RPMI7951 (cell line): ENCODE measurements at places on chromosomes 16 and 17. TPM values are rescaled to one million over a fixed set of nuclear protein-coding genes. Genes with fewer than 3 reads are reported as not detected.
A peak's percentile ranks its signal among the peaks of the same experiment; 100 is the strongest.

- no peak for DNase-seq
Measured at GRCh38 chr17:6682339-6682738, 30.8 kb downstream of the C17orf100 start.

ZP2 gene
- total RNA-seq: not detected in 2 replicates

WDR59 gene
- total RNA-seq: 8.5 and 10.1 TPM in 2 replicates

DNA sequence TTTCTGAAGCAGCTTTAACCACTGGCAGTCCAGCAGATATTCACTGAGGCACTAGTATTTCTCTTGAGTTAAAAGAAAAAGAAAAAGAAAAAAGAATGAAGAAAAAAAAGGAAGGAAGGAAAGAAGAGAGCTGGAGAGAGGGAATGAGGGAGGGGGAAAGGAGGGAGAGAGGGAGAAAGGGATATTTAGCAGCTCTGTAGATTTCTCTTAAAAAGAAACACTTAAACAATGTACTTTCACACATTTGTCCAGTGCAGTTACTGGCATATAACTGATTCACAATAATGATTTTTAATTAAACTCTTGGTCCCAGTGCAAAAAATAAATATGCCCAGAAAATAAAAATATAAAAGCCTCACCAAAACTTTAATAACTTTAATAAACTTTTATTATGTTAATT is 386.4 kb downstream of the KCNJ2 start:
- DNase-seq: no peak

DNA sequence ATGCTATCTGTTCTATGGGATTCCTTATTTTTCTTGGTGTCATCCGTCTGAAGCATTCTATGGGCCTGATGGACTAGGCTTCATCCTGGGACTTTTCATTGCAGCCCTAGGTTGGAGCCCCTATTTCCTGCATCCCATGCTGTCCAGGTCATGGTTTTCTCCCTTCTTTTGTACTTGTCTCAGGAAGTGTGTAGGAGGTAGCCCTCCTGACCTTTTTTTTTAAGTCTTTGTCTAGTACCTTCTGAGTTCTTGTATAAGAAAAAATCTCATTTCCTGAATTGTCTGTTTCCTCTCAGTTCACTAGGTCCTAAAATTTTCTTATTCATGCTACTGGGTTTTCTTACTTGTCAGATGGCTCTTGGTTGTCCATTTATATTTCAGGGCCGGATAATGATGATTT is 6.0 kb downstream of the NDEL1 start:
- no peak for DNase-seq

DNA sequence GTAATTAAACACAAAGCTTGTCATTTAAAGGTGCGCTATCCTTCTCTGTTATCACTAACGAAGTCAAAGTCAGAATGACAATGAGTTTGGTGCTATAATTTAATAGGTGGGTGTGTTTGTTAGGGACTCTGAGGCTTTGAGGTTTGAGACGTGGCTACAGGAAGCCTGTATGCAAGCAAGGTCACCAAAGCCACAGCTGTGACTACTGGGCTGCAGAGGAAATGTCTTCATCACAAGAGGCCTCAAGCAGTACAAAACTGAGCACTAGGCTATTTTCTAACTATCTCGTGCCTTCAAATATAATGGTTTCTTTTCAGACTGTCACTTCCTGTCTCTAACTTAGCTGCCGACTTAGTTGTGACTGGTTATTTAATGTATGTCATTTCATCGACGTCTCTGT is 141.2 kb downstream of the AATF start:
- DNase-seq: no peak

GRCh38 chr17:43591779-43592562 is 45.8 kb upstream of the ETV4 start:
- DNase-seq: peak; percentile 84
